ENCODE measurements at places on chromosomes 7 and 10. TPM values are rescaled to one million over a fixed set of nuclear protein-coding genes. Genes with fewer than 3 reads are reported as not detected.

- no peak overlapping the region for H3K27ac ChIP-seq
- no peak for DNase-seq
These were observed 446.0 kb upstream of the PODXL start for GRCh38 chr7:132002343-132002968.

Gene CHST15
- total RNA-seq, result 8.3 TPM

Gene ANKRD7
- 0.30 TPM for total RNA-seq

Gene ZP3
- total RNA-seq, result 22.4 TPM

Gene UBE2D1
- total RNA-seq, result 8.1 TPM

- peaks cover 13% of the 10 kb centered on the region for H3K36me3 ChIP-seq
- no peak for DNase-seq
- no peaks in the 10 kb centered on the region for H3K4me1 ChIP-seq
- no peak overlapping the region for H3K27ac ChIP-seq
- H3K27me3 ChIP-seq, result peaks cover 10% of the 10 kb centered on the region
These were observed 16.5 kb downstream of the KNDC1 start for GRCh38 chr10:133176546-133176945.

- no peaks in the 10 kb centered on the region for H3K4me1 ChIP-seq
- no peaks in the 10 kb centered on the region for H3K27me3 ChIP-seq
- no peak overlapping the region for H3K27ac ChIP-seq
- no peak overlapping the region for H3K4me3 ChIP-seq
These were observed 154.2 kb upstream of the KCTD7 start for GRCh38 chr7:66474441-66474840.

GRCh38 chr10:35409094-35409582, 72.8 kb downstream of the CCNY start:
- H3K27me3 ChIP-seq, result peaks cover 1% of the 10 kb centered on the region
- H3K4me1 ChIP-seq, result peaks cover 38% of the 10 kb centered on the region
- DNase-seq, result peak; percentile 64
- H3K4me3 ChIP-seq, result no peak overlapping the region
- peak overlapping the region; percentile 11 for H3K27ac ChIP-seq

DNA sequence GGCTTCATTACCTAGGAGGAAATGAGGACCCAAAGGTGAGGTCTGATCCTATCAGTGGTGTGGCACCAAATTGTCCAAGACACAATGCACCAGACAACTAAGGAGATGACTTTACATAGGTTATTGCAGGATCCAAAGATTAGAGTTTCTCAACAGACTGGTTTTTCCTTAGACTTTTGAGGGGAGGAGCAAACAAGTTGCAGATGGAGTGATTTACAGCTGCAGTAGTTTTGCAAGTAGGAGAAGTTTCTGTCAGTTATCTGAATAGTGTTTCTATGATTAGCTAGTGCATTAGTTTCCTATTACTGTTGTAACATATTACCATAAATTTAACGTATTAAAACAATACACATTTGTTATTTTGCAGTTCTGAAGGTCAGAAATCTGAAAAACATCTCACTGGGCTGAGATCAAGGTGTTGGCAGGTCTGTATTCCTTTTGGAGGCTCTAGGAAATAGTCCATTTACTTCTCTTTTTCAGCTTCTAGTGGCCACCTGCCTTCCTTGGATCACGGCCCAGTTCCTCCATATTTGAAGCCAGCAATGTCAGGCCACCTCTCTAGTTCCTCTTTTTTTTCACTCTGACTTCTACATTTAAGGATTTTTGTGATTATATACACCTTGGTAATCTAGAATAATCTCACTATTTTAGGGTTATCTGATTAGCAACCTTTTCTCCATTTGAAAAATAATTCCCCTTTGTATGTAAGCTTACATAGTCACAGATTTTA, 994.9 kb downstream of the REEP3 start:
- no peaks in the 10 kb centered on the region for H3K27me3 ChIP-seq
- no peak overlapping the region for H3K4me3 ChIP-seq
- no peak for DNase-seq
- no peaks in the 10 kb centered on the region for H3K4me1 ChIP-seq
- no peaks in the 10 kb centered on the region for H3K36me3 ChIP-seq
- no peak overlapping the region for H3K27ac ChIP-seq

- DNase-seq, result peak; percentile 94
- peak overlapping the region; percentile 60 for H3K27ac ChIP-seq
- H3K36me3 ChIP-seq, result peaks cover 3% of the 10 kb centered on the region
These were observed 181.3 kb downstream of the TAX1BP1 start for GRCh38 chr7:27921081-27921836.

Gene NRG3
- total RNA-seq, result not detected

DNA sequence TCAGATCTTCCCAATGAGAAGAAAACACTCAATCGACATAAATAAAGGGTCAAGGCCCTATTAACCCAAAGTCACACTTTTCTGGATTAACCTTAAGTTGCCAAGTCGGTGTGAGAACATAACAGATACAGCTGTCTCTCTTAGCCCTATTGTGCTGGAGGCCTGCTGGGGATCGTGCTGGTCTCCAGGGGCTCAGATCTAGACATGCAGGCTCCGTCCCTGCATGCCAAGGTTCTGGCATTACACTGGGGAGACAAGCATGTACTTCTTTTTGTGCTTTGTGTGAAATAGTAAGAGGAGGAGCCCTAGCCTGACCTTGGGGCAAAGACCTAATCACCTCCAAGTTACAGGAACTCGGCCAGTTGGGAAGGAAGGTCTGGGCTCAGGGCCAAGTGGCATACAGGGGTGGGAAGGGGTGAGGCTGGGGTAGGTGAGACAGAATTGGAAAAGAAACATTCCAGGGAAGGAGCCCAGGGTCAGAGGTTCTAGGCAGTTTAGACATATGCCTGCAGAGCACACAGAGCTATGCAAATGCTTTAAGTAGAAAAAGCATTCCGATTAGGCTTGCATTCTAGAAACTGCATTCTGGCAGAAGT, 216.4 kb downstream of the HECW1 start:
- DNase-seq, result no peak
- H3K4me3 ChIP-seq, result no peak overlapping the region
- H3K4me1 ChIP-seq, result no peaks in the 10 kb centered on the region
- H3K36me3 ChIP-seq, result no peaks in the 10 kb centered on the region

DNA sequence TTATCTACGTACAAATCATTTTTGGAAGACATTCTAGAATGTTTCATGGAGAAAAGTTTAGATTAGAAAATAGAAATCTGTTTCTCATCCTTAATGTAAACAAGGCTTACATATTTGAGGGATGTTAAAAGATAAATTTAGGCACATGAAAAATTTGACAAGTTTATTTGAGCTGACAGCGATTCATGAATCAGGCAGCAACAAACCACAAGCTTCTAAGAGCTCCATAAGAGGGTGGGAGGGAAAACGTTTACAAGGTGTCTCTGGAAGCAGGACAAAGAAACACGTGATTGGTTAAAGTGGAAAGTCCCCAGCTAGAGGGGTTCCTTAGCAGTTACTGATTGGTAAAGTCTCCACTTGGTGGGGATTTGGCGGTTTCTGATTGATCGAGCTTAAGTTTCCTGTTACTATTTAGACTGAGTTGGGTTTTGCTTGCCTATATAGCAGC, 228.9 kb upstream of the PITRM1 start:
- H3K27ac ChIP-seq, result no peak overlapping the region
- H3K27me3 ChIP-seq, result peaks cover 18% of the 10 kb centered on the region
- DNase-seq, result peak; percentile 51
- no peaks in the 10 kb centered on the region for H3K36me3 ChIP-seq

Gene PRPS1L1
- not detected for total RNA-seq

Gene KAZALD1
- total RNA-seq, result 16.9 TPM

DNA sequence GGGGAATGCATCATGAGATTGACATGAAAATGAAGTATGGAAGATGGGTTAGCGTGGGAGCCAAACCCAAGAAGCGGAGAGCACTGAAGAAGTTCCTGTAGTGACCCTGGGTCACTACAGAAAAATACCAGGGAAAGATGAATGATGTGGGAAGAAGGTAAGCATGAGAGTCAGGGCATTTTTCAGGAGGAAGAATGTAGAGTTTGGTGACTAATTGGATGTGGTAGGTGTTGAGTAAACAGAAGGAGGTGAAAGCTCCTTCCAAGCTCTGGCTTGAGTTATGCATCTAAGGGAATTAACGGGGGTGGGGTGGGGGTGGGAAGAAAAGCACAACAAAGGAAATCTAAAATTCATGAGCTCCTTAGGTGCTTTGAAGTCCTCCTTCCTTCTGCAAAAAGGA, 238.1 kb upstream of the AOAH start:
- no peak for DNase-seq
- H3K4me1 ChIP-seq, result no peaks in the 10 kb centered on the region
- H3K27ac ChIP-seq, result no peak overlapping the region
- H3K4me3 ChIP-seq, result no peak overlapping the region
- no peaks in the 10 kb centered on the region for H3K27me3 ChIP-seq

Gene PAPOLB
- not detected for total RNA-seq

DNA sequence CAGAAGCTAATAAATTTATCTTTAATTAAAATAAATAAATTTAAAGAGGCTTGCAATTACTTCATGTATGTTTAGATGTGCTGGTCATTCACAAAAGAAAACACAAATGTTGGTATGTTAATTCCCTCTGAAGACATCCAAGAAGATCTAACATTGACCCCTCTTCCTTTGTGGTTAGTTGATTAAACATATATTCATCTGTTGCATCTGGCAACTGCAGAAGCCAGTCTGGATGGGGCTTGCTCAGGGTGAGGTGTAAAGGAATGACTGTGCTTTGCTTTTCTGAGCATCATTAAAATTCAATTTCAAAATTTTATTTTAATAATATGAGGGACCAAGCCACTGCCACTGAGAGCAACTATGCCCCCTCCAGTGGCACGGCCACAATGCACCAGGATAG, 36.4 kb upstream of the FERD3L start:
- no peak for DNase-seq
- peaks cover 2% of the 10 kb centered on the region for H3K27me3 ChIP-seq
- no peak overlapping the region for H3K27ac ChIP-seq
- 0 out of 2 replicates have a peak, but pooled peaks cover 4% of the 10 kb centered on the region for H3K4me1 ChIP-seq

All from HFFc6 (cell line).